A673 (cell line): ENCODE measurements at places on chromosomes 16 and 17. TPM values are rescaled to one million over a fixed set of nuclear protein-coding genes. Genes with fewer than 3 reads are reported as not detected.
A peak's percentile ranks its signal among the peaks of the same experiment; 100 is the strongest.

DNA sequence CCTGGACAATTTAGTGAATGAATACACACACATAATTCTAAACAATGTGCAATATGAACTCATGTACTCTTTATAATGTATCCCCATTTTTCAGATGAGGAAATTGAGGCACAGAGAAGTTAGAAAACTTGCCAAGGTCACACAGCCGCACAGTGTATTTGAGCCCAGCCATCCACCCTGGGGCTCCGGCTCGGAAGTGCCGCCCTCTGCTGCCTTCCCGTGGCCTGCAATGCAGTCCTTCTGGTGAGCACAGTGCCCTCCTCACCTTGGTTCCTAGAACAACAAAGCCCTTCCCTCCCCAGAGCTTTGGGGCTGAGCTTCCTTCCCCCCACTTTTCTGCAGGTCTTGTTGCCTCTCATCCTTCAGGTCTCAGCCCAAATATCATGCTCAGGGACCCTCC lies 63.7 kb downstream of the C16orf78 start:
- DNase-seq = no peak

- DNase-seq = no peak
Measured at GRCh38 chr17:5841862-5842261, 228.3 kb upstream of the WSCD1 start.

DNA sequence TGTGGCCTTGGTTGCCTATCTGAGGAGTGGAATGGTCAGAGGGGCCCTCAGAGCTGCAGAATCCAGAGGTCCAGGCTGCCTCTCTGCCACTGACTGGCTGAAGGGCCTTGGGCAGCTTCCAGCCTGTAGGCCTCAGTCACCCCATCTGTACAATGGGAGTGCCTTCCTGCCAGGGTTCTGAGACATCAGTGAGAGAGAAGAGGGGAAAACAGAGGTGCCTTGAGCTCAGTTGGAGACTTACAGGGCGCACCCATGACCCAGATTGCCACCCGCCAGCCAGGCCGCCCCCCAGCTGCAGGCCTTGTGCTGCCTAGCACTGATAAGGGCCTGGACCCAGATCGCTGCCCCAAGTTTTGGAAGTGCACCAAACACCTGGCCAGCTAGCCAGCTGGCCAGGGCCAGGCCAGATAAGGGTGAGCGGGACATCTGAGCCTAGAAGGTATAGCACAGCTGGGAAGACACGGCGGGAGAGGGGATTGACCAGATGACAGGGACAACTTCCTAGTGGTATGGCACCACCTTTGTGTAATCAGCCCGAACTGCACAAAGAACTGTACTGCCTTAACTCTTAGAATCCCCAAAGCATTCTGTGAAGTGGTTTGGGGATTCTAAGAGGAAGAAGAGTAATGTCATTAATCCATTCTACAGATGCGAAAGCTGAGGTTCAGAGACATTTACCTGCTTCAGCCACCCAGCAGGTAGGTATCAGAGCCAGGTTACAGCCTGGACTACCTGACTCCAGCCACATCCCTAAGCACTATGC lies 1.4 kb downstream of the SLC4A1 start:
- DNase-seq = no peak

Gene SLFN14
- not detected in 2 replicates for total RNA-seq

- DNase-seq = no peak
Measured at GRCh38 chr17:77504652-77505155, 363.9 kb downstream of the SEC14L1 start.

Gene GLIS2
- 10.6 and 15.4 TPM in 2 replicates for total RNA-seq

Gene KRT39
- not detected in 2 replicates for total RNA-seq

- no peak for DNase-seq
Measured at GRCh38 chr17:44967026-44967906, 837 bp downstream of the C1QL1 start.

DNA sequence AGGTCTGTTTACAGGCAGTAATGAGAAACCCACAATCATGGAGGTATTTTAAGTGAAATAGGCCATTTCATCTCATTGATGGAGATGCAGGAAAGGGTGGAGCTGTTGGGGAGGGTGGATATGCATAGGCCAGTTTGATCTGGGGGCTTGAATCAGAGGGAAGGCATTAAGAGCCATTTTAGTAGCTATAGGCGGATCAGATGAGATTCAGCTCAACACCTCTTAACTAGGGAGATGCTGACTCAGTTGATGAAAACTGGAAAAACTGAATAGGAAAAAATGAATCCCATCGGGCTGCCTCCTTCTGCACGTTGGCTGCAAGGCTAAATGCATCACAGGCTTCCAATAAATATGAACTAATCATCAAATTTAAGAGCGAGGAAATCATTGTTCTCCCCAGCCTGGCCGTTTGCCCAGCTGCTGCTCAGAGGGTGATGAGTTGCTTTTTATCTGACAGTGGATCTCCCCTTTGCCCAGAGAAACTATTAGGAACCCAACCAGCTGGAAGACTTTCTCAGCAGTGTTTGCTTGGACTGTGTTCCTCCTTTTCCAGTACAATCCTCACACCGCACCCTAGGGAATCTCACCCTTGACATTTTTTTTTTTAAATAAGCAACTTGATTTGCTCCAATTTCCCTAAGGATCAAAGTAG lies 149.6 kb downstream of the SOX9 start:
- DNase-seq = peak; percentile 64

GRCh38 chr17:60401819-60402218 lies 9.9 kb upstream of the USP32 start:
- DNase-seq = no peak

Gene WFIKKN2
- total RNA-seq = not detected in 2 replicates

- no peak for DNase-seq
Measured at GRCh38 chr17:80123791-80124190, 22.4 kb downstream of the GAA start.

GRCh38 chr16:63617990-63618763 lies 1503.7 kb downstream of the CDH11 start:
- peak; percentile 9 for DNase-seq

- no peak for DNase-seq
Measured at GRCh38 chr16:1980030-1980769, 1.1 kb downstream of the NOXO1 start.

Gene AMZ2
- total RNA-seq = 80.4 and 105 TPM in 2 replicates

GRCh38 chr16:807347-808084 lies 7.0 kb upstream of the GNG13 start:
- DNase-seq = peak; percentile 85

GRCh38 chr17:64004903-64005733 lies 7.0 kb downstream of the PRR29 start:
- DNase-seq = no peak

Gene ASB16
- total RNA-seq = 0.17 TPM in 1 of 2 replicates, not detected in the other

- DNase-seq = peak; percentile 70
Measured at GRCh38 chr17:8791910-8792270, 7.3 kb downstream of the MFSD6L start.

DNA sequence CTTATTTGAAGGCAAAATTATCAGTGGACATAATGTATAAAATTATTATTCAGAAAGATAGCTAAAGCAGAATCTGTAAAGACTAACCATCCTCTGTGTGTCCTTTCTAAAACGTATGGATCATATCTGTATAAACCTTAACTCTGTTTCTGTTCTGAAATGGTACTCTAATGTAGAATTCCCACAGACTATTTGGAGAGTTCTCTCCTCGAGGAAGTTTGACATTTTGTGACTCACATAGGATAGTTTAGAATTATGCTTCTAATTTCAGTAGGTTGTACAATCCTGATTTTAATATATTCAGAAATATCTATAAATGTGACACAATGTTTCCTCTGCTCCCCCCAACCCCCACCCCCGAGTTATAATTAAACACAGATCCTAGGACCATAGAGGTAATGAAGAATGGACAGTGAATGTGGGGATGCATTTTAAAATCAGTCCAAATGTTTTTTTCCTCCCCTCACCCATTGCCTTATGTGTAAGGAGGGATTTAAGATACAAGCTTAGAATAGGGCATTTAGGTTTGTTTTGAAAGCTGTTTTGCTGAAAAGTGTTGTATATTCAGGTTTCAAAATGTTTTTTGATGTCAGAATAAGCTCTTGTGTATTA lies 66.8 kb downstream of the BCAS3 start:
- DNase-seq = peak; percentile 10

Gene SCARF1
- 0.24 TPM in 1 of 2 replicates, not detected in the other for total RNA-seq

Gene TMC6
- 21.2 and 22.9 TPM in 2 replicates for total RNA-seq

Gene CDRT15L2
- not detected in 2 replicates for total RNA-seq

DNA sequence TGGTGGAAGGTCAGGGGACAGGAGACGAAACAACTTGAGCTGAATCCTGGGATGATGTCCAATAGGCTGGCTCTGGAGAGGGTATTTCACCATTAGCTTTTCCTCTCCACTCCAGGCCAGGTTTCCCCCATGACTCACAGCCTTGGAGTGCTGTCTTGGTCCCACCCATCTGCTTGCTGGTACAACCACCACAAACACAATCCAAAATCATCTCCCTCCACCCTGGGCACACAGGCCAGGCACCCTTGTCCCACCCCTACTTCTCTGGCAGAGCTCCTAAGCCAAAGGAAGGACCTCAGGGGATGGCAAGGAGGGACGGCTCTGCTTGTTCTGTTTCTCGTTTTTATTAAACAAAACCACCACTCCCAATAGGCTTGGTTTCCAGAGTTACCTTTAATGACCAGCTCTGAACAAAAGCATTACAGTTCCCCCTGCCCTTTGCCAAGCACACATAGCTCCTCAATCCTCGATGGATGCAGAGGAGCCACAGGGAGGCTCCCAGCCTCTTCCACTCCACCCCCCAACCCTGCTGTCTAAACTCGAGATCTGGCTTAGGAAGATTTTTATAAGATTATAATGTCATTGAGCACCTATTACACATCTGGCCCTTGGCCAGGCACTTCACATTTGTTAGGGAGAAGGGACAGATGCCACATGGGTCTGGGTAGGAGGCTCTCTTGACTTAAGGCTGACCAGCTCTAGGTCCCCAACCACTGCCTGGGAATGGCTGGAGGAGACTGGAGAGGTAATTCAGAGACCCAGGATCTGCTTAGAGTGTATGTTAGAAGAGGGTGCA lies 13.3 kb downstream of the CAVIN1 start:
- DNase-seq = no peak

DNA sequence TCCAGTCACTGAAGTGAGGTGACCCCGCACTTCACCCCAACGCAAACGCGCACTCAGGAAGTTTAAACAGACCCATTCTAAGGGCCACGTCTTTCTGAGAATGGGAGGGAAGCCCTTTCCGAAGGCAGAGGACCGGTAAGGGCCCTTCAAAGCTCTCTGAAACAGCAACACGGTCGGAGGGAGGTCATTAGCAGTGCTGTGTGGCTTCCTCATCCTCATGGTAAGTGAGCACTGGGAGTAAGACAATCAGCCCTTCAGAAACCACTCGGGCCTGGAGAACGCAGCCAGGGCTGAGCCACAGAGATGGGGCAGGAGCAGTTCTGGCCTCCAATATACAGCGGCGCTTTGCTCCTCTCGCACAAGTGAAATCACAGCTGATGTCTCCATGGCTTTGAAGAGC lies 23.7 kb downstream of the SRL start:
- DNase-seq = no peak

Gene SLC13A2
- total RNA-seq = not detected in 2 replicates

Gene PROCA1
- 4.6 and 7.8 TPM in 2 replicates for total RNA-seq

Gene KRT27
- total RNA-seq = not detected in 2 replicates

- DNase-seq = no peak
Measured at GRCh38 chr16:2526135-2526534, 5.1 kb downstream of the CEMP1 start.

GRCh38 chr16:6281994-6282393 lies 1050.7 kb upstream of the RBFOX1 start:
- no peak for DNase-seq

Gene PLA2G10
- total RNA-seq = not detected in 2 replicates

DNA sequence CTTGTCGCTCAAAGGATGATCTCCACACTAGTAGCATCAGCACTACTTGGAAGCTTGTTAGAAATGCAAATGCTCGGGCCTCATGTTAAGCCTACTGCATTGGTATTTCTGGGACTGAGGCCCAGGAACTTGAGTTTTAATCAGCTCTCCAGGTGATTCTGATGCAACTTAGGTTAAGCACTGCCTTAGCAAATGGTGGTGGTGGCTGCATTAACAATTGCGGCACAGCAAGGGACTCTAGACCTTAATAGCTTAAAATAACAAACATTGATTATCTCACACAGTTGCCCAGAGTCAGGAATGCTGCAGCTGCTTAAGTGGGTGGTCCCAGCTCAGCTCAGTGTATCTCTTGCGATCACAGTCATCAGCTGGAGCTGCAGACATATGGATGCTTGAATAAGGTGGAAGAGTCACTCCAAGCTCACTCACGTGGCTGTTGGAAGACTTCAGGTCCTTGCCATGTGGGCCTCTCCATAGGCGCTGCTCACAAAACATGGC lies 25.8 kb downstream of the HS3ST3A1 start:
- no peak for DNase-seq

GRCh38 chr17:28174352-28175046 lies 132.0 kb downstream of the NLK start:
- DNase-seq = no peak

GRCh38 chr16:53566552-53567245 lies 63.7 kb upstream of the AKTIP start:
- DNase-seq = no peak

GRCh38 chr16:27818246-27818645 lies 245.3 kb downstream of the GSG1L start:
- no peak for DNase-seq

Gene ELAC2
- 62.0 and 64.4 TPM in 2 replicates for total RNA-seq

DNA sequence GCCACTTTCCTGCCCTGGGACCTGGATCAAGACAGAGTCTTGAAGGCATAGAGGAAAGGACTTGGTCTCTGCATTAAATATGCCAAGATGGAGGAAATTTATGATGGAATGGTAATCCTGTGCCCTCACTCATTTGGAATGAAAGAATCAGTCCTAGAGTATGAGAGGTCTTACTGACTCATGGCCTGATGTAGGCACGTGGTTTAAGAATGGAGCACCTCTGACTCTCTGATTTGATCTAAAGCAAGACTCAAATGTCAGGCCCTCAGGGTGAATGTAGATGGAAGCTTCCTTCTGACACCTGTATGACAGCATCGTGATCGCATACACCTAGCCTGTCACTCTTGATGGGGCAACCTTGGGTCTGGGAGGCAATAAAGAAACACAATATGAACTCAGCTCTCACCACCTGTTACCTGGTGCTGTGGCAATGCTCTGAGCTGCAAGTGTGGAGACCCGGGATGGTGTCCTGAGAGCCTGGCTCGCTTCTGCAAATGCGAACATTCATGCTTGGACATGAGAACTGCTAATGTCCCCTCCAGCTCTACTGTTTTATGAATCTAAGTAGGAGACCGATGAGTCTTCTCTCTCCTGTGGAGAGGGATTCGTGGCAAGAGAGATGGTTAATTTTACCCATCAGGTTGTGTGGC lies 229.9 kb downstream of the ABCC12 start:
- no peak for DNase-seq

GRCh38 chr17:42431758-42432161 lies 8.7 kb upstream of the CAVIN1 start:
- no peak for DNase-seq

Gene SUZ12
- total RNA-seq = 29.9 and 31.5 TPM in 2 replicates

- DNase-seq = no peak
Measured at GRCh38 chr17:27296428-27296979, 2.6 kb downstream of the WSB1 start.

- DNase-seq = no peak
Measured at GRCh38 chr16:568401-569258, 1.1 kb upstream of the PIGQ start.

DNA sequence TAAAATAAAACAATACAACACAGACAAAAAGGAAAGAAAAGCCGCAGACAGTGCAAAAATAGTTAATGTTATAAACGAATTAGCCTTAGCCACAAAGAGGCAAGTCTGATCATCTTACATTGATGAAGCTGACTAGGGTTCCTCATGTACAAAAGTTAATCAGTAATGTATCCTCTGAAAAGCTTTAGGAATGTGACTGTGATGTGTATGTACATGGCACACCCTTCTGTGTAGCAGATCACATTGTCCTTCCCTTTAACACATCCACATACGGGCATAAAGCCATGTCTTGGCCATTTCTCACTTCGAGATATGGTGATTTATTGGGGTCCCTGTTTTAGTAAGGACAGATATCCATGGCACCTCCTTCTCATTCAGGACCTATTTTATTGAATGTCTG lies 1327.5 kb upstream of the CDH8 start:
- DNase-seq = no peak
